ENCODE measurements at places on chromosomes 3 and 15.
A peak's percentile ranks its signal among the peaks of the same experiment; 100 is the strongest.

DNA sequence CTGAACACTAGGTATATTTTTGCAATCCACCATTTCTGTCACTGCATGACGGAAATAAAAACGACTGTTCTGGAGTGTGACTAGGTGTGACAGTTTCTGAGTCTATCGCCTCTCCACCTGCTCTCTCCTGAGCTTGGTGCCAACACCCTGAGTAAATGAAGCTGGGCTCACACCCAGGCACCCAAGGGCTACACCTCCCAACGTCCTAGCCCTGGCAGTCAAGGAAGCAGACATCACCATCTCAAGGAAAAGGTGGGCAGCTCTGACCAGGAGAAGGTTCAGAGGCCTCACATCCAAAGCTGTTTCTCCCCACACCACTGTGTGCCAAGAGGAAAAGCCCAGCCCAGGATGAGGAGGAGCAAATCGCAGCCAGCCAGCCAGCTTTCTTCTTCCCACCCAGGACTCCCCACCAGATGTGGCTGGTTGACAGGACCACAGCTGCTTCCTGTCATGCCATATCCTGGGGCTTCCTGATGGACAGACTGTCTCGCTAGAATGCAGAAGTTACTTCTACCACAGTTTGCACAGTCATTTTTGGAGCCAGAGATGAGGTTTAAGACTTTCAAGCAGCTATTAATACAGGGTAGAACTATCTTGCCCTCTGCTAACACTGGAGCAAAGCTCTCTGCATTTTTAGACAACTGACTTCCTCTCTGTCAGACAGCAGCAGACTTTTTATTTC lies 3.3 kb downstream of the SCAMP2 start:
- DNase-seq: peak; percentile 93

- no peak for DNase-seq
These were observed 731.1 kb upstream of the SGO1 start for GRCh38 chr3:20916951-20917606.

- no peak for DNase-seq
These were observed 3.2 kb upstream of the TBC1D23 start for GRCh38 chr3:100257586-100257985.

DNA sequence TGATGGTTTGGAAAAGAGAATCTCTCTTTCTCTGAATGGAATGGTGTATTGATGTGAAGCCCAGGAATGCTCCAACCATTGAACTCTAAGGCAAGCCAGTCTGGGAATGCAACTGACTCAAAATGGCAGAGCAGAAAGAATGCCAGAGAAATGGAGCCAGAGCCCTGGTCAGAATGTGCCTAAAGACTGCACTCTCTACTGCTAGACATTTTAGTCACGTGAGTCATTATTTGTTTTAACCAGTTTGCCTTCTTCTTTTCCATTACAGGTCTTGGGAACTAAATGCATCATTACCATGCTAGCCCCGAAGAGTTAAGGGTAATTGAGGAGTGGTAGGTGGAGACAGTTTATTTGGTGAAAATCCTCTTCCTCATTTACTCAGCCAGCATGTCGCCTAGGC lies 67.3 kb upstream of the TRIM42 start:
- DNase-seq: no peak

GRCh38 chr15:66153549-66154415 lies 99.8 kb downstream of the MEGF11 start:
- DNase-seq: no peak

DNA sequence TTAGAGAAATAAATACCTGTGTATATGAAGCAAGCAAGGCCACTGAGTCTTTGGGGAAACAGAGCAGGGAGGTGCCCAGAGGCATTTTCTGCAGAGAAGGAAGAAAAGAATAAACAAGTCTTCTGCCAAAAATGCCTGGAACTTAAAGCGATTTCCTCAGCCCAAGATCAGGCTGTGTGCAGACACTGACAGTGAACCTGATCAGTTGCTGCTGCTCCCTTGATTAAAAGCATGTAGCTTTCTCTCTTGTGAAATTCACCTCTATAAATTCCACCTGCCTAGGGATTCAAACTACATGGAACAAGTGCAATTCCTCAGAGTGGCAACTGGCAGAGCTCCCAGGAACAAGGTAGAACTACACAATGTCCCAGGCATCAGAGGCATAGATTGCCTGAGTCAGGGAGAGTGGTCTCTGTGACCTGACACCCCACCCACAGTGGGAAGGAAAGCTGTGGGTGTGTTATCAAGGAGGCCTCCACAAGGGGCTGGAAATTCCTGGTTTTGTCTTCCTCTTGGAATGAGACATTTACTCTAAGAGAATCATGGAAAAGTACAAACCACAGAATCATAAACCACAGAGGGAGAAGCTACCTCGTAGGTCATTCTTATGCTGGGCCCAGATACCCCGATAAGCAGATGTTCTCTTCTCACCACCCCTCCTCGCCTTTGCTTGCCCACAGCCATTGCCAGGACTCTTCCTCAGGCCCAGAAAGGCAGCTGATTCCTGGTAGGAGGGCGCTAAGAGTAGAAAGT lies 1.8 kb upstream of the ZBTB38 start:
- no peak for DNase-seq

GRCh38 chr3:63168179-63168578 lies 109.9 kb upstream of the SYNPR start:
- DNase-seq: no peak

All from activated CD4-positive, alpha-beta T cell treated with anti-CD3 and anti-CD28 coated beads, Interleukin-2, Interleukin-4, amounts not matched to agents 100 ng/mL and 50 ng/mL, durations not matched to agents 16 hours and 8 hours (primary cell).